CD4-positive, alpha-beta T cell treated with Interleukin-4 for 4 hours (primary cell): ENCODE measurements at places on chromosomes 1 and 21.
A peak's percentile ranks its signal among the peaks of the same experiment; 100 is the strongest.

DNA sequence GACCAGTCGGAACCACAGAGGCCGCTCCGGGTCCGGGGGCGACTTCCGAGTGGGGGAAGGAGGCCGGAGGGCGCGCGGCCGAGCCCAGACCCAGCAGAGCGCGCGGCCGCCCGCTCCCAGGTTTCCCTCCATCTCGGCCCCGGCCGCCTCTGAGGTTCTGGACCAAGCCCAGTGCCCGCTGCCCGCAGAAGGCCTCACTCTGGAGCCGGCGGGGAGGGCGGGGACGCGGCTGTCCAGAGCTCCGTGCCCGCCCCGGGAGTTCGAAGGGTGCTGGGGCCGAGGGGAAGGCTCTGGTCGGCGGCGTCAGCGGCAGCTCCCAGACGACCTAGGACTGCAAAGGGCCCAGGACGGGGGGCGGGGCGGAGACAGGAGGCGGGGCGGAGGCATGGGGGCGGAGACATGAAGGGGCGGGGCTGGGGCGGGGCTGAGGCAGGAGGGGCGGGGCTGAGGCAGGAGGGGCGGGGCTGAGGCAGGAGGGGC lies 48.0 kb upstream of the SLC19A1 start:
- DNase-seq = peak; percentile 43

GRCh38 chr1:7783178-7783711 lies 846 bp upstream of the PER3 start:
- DNase-seq = no peak

DNA sequence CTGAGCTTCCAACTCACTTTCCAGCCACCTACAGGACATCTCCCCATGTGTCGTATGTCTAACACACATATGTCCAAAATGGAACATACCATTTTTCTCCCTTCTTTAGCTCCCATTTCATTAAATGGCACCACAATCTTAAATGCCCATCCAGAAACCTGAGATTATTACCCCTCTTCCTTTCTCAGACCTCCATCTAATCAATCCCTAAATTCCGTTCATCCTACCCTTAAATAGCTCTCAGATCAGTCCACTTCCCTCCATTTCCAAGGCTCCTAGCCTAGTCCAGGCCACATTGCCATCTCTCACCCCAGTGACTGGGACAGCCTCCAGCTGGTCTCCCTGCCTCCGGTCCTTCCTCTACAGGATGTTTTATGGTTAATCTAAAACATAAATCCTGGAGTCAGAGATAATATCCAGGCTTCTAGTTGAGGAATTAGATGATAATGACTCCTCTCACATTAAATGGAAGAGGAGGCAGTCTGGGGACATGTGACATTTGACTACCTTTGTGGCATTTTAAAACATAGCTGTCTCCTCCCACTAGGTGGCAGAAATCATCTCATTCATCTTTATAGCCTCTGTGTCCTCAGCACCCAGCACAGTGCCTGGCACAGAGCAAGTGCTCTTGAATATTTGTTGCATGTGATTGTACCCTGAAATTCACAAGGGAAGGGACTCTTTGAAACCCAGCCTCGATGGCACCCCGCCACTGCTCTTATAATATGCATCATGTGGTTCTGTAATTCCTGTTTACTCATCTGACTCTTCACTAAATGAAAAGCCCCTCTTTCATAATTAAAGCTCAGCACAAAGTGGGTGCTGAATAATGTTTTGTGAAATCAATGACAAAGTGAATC lies 102.3 kb downstream of the TMEM53 start:
- peak; percentile 27 for DNase-seq

GRCh38 chr1:33875862-33876261 lies 12.0 kb downstream of the HMGB4 start:
- no peak for DNase-seq

- no peak for DNase-seq
These were observed 20.4 kb downstream of the AIM2 start for GRCh38 chr1:159056069-159056698.

DNA sequence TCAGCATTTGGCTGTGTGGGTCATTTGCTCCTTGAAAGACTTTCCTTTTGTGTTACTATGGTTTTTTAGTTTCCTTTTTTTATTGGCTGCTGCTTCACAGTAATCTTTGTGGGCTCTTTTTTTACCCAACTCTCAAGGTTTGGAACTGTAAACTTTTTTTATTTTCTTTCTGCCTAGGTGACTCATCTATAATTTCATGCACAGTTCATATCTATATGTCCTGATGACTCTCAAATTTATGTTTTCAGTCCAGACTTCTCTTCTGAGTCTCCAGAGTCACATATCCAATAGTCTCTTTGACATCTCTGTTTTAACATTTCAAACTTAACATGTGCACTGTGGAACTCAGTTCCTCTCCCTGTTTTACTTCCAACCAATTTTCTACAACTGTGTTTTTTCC lies 83.4 kb downstream of the ATF6 start:
- DNase-seq = no peak

- DNase-seq = no peak
These were observed 9.8 kb downstream of the GREM2 start for GRCh38 chr1:240602189-240602588.
